Dermis blood vessel endothelial cell (primary cell): ENCODE measurements at places on chromosomes 6 and 20.

DNA sequence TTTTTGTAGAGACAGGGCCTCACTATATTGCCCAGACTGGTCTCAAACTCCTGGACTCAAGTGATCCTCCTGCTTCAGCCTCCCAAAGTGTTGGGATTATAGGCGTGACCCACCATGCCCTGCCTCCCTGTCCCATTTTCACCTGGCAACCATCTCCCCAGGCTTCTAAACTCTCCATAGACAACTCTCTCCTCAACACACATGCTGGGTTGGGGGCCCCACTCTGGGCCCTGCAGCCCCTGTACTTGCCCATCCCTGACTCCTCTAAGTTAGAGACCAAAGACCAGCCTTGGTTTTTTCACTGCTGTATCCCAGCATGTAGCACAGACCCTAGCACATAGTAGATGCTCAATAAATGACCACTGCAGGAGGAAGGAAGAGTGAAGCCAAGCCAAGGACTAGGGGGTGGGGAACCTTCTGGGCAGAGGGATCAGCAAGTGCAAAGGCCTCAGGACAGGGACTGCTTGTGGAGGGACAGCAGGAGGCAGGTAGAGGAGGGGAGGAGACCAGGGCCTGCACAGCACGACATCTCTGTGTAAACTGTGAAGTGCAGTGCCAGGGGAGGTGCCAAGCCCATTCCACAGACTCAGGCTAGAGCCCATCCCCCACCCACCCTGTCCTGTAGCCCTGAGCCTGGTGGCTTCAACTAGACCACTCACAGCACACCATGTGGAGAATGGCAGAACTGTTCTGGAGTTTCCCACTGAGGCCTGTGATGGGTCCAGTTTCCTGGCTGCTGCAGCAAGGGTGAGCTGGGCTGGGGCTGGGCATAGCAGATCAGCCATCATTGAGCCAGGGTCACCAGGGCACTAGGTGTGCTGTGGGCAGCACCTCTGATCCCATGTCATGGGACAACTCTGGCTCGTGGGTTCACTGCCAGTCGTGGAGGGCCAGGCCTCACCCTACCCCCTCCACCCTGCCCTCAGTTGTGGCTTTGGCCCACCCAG lies 3.4 kb upstream of the SRC start:
- peak; percentile 44 for DNase-seq

DNA sequence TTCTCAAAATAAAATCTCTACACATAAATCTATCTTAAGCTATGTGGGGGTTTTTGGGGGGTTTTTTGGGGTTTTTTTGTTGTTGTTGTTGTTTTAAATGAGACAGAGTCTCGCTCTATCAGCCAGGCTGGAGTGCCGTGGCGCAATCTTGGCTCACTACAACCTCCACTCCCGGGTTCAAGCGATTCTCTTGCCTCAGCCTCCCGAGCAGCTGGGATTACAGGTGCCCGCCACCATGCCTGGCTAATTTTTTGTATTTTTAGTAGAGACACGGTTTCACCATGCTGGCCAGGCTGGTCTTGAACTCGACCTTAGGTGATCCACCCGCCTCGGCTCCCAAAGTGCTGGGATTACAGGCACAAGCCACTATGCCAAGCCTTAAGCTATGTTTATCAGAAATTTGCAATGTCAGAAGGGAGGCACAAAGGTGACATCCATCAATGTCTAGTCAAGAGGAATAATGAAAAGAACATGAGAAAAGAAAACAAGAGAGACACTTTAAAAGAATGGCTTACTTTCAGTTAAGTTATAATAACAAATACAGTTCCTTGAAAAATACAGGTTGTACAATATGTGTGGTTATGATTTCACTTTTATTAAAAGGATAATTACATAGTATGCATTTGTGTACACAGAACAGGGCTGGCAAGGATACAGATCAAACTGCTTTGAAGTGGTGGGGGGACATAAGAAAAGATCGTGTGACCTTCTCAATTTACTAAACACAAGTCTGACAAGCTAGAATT lies 28.6 kb downstream of the SLC23A2 start:
- DNase-seq: peak; percentile 19

GRCh38 chr20:6629564-6629963 lies 137.9 kb upstream of the BMP2 start:
- no peak for DNase-seq

DNA sequence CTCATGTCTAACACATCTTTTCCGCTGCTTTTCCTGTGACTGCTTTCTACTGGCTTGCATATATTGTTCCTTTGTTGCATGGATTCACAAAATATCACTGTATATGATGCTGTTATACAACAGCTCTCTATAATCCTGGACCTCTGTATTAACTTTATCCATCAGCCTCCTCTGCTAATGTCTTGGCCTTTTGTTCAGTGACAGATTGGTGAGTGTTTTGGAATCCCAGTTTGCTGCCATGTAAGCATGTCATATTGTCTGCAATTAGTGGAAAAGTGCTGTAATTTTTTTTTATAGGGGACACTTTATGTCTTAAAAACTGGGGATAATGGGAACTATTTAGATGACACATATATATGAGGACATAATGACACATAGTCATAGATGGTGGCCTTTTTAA lies 3.0 kb downstream of the RIMS1 start:
- DNase-seq: no peak

DNA sequence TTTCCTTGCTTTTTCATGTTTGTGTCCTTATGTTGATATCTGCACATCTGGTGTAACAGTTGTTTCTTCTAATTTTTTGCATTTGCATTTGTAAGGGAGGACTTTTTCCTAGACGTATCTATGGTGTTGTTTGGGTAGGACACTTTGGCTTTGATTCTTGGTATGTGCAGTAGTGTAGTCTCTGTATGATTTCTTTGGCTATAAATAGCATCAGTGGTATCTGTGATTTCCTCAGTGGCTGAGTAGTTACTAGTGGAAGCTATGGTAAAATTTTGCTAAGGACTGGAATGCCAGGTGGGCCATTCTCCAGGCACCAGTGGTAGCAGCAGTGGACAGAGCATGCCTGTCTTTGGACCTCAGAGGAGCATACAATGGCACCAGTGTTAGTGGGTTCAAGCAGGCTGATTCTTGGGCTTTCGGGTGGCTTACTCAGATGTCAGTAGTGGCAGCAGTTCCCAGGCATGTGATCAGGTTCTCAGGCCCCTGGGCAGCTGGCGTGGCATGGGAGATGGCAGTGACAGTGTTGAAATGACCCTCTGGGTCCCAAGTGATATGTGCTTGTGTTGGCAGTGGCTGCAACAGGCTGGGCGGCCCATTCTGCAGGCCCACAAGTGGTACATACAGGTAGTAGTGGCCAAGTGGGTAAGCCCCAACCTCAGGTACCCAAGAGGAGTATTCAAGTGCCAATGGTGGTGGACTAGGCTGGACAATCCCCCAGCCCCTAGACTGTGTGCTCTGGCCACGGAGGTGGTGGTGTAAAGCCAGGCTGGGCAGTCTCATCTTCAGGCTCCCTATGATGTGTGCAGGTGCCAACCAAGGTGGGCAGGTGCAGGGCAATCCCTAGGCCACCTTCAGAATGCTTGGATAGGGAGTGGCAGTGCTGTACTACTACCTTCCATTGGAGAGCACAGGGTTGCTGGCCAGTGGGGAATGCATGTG lies 54.5 kb downstream of the PLCG1 start:
- DNase-seq: no peak
